GM19239 (cell line): ENCODE measurements at places on chromosomes 12 and 14.

DNA sequence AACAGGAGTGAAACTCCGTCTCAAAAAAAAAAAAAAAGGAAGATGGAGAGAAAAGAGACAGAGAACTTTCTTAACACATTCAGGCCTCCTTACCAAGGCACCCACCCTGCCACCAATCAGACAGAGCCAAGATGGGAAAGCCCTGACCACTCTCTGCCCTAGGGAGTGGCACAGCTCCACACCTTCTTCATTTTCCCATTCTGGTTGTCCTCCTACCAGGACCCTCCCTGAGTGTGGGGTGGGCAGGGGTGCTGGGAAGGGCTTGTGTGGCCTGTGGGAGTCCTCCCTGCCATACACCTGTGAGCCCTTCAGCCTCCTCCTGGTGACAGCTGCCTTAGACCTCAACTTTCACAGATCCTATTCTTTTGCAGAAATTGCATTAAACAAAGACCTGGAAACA is 513.6 kb downstream of the BCL11B start:
- no peak for DNase-seq

DNA sequence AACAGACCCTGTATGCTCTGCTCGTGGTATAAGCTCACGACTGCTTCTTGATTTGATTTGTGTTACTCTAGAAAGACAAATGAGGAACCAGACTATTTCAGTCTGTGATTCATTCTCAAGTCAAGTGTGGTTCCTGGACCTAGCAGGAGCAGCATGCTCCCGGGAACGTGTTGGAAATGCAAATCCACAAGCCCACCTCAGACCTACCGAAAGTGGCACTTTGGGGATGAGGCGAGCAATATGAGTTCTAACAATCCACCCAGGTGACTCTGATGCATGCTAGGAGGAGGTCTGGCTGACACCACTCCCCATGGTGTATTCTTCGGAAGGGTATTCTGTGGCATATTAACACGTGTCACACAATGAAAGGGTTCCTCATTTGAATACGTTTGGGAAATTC is 59.5 kb upstream of the TMX1 start:
- DNase-seq: no peak

- DNase-seq: no peak
Observed at GRCh38 chr12:118884226-118884625, 97.1 kb upstream of the SRRM4 start.

DNA sequence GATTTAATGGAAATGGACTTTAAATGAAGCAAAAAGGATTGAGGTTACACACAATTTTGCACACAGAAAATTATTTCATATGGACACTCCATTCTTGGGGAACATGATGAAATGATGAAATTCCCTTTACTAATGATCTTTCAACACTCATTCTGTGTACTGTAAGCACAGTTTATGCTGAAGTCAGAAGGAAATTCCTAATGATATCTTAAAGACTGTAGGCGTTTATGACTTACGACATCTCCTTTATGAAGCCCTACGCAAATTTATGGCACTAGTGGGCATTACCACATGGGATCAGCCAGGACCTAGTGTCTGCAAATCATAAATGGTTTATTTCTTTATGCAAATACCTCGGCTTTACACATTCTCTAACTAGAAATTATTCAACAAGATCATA is 97.9 kb upstream of the SOX5 start:
- no peak for DNase-seq

- DNase-seq: no peak
Observed at GRCh38 chr12:129312048-129312447, 458.8 kb downstream of the GLT1D1 start.

- no peak for DNase-seq
Observed at GRCh38 chr12:113797535-113797868, 168.6 kb downstream of the RBM19 start.

DNA sequence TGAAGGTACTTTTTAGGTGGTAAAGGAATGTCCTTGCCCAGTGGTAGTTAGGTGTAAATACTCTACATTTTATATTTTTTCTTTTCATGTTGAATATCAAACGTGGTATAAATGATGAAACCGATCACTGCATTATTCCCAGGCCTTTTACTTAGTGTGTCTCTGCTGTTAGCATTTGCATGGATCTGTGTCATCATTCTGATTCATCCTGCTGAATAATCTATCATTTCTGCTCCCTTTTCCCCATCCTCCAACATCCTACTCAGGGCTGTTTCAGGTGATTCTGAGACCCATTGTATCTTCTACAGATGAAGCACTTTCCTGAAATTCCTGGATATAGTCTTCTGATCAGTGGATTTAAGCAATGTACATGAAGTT is 61.0 kb upstream of the PTHLH start:
- DNase-seq: no peak

DNA sequence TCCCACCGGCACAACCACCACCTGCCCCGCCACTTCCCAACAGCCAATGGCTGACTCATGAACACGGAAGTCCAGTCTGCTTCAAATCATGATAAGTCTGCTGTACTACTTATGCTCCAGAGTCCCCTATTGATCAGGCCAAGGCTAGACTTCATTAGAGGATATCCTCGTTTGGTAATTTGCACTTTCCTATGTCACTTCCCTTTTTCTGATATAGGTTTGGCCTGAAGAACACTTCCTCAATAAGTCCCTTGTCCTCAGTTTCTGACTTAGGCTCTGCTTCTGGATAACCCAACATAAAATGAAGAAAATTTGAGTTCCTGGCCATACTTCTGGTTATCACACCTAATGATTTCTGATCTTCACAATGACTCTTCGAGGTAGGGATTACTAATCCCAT is 45.3 kb downstream of the IFNG-AS1 start:
- no peak for DNase-seq

DNA sequence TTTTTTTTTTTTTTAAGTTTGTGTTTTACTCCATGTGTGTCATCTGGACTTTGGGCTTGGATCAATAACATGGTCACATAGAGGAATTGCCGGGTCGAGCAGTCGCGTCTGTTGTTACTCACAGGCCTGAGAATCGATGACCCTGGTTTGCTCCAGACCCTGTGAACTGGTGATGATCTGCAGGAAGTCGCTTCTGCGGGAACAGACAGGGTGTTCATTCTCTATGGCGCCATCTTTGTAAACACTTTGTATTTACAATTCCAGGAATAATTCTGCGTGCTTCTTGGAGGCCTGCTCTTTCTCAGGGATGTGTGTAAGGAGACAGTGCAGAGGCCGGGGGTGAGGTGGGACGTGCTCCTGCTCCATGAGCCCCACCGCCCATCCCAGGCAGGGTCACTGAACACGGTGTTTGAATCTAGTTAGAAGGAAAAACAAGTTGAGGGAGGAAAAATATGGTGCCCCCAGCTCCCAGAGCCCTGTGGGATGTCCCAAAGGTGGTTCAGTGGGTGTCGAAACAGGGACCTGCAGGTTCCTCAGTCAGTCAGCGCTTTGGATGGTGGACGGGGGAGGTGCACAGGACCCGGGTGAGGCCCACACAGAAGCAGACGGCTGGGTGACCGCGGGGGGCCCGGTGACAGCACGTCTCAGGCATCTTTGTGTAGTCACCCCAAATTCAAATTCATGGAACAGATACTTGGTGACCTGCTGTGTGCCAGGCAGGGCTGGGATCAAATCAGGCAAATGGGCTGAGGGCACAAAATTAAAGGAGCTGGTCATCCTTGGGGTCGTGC is 58.8 kb downstream of the ADGRD1 start:
- no peak for DNase-seq

- DNase-seq: no peak
Observed at GRCh38 chr12:93167841-93168492, 209.8 kb upstream of the NUDT4 start.

DNA sequence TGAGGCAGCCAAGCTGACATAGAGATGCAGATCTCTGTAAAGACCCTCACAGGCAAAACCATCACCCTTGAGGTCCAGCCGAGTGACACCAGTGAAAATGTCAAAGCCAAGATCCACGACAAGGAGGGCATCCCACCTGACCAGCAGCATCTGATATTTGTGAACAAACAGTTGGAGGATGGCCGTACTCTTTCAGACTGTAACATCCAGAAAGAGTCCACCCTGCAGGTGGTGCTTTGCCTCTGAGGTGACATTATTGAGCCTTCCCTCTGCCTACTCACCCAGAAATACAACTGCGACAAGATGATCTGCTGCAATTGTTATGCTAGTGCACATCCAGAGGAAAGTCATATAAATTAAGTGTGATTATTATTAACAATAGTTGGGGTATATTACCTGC is 15.1 kb upstream of the SUPT16H start:
- DNase-seq: no peak

DNA sequence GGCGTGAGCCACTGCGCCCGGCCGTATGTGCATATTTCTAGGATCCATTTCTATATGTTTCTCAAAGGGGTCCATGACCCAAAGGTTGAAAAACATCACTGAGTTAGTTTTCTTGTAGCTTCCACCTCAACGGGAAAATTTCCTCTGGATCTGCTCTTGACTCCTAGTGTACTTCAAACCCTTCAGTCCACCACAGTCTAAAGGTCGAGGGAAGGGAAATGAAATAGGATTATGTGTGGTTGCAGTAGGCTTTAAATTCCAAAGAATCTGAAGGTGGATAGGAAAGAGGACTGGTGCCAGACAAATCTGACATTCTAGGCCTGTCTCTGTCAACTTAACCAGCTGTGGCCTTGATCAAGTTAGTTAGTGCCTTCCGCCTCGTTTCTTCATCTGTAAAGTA is 1.7 kb upstream of the SUOX start:
- no peak for DNase-seq

DNA sequence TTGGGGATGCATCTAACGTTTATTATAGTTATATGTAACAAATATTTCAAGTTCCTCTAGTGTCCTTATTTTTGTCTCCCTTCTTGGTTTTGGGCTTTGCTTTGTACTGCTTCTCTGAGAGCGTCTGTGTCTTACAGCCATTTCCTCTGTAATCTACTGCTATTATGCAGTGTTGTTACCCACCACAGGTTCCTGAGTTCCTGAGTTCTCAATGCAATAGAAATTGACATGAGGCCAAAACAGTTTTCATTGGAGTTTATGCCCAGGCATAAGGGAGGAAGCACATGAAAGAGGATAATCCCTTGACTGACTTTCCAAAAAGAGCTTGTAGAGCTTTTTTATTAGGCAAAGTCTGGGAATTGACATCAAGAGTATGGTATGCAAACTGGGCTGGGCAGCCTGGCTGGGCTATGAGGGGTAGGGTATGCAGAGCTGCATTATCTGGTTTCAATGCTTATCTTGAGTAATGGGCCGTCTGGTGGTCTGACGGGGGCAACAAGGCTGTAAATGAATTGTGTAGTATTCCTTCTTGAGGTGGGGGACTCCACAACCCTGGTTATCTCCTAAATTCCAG is 722.5 kb upstream of the ATXN7L3B start:
- no peak for DNase-seq

DNA sequence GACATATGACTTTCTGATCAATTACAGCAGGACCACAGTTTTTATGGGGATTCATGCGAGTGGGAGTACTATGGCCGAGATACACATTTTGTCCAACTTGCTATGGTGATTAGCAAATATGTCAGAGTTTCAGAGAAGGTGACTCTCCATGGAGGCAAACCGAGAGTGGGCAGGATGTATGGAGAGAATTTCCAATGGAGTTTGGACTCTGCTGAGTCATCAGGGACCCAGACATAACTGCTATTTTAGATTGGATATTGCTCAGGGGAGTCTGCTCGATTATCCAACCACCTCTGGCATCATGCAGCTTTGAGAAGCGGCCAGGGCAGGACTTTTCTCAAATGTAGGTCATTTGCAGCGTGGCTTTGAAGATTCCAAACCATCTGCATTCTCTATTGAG is 9.5 kb upstream of the GSG1 start:
- DNase-seq: no peak

DNA sequence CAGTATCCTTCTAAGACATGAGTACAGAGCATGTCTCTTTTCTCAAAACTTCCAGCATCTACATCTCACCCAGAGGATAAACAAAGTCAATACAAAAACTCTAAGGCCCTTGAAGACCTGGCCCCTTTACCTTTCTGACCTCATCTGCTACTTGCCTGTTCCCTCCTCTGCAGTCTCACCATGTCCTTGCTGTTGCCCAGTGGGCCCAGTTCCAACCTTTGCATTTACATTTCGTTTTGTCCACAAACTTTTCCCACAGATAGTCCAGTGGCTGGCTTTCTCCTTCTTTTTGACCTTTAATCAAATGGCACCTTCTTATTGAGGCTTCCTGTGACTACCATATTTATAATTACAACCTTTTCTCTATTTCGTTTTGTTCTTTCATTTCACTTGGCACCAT is 1.6 kb downstream of the IRAK4 start:
- DNase-seq: no peak

DNA sequence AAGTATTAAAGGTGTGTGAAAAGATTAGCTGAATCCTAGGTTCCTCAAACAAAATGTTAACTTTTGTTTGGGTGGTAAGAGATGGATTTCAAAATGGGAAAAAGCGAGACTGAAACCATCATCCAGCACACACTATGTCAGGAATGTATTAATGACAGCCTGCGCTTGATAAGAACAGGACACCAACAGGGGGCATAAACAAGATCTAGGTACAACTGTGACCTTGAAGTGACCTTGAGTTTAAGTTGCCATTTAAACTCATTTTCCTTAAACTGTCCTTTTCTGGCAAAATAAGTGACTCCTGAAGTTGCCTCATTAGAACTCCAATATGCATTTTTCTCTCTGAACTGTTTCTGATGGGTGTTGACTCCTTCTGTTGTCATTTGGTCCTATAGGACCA is 17.1 kb downstream of the PRKCH start:
- DNase-seq: no peak

DNA sequence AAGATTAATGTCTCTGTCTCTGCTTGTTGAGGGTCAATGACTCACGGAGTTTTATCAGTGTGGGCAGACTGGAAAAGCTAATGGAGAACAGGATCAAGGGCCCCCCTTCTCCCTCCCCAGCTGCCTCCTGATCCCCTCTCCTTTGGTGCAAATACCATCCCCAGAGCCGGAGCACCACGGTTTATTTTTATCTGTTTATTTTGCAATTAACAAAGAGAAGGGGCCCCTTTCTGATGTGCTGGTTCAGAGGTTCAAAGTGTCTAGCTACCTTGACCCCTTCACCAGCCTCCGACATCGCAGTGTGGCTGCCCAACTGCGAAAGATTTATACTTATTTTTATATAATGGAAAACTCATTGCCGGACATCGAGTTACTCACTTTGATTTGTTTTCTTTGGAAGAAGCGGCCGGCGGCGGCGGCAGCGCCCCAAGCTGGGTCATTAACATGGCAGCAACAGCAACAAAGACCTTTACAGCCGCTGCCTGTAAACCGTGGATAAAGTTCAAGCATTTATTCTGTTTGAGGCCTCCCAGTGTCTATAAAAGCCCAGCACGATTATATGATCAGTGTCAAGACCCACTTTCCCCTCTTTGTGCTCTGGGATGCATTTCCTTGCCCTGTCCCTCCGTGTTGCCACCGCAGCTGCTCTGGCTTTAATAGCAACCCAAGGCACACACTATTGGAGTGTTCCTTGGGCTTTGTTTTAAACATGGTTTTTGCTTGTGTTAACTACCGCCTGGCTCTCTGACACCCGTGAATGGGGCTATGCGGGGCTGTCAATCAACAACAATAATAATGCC is 47.4 kb upstream of the PARP11 start:
- DNase-seq: no peak

DNA sequence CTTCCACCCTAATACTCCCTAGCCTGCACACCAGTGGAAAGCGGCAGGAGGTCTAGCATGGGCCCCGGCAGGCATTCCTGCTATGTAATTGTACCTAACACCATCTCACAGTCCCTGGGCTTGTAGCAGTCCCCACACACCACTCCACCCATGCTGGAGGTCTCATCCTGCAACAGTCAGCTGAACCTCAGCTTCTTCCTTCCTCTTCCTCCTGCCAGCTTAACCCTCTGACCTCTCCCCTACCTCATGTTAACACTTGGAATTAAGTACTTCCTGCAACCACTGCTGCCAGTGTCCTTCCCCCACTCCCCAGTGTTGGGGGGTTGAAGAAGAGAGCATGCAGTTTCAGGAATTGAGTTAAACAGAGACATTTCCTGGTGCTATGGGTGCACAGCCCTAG is 7.6 kb downstream of the ADCY4 start:
- no peak for DNase-seq
